Neural crest cell (in vitro differentiated cells): ENCODE measurements at places on chromosomes 2 and 18. TPM values are rescaled to one million over a fixed set of nuclear protein-coding genes. Genes with fewer than 3 reads are reported as not detected.

DNA sequence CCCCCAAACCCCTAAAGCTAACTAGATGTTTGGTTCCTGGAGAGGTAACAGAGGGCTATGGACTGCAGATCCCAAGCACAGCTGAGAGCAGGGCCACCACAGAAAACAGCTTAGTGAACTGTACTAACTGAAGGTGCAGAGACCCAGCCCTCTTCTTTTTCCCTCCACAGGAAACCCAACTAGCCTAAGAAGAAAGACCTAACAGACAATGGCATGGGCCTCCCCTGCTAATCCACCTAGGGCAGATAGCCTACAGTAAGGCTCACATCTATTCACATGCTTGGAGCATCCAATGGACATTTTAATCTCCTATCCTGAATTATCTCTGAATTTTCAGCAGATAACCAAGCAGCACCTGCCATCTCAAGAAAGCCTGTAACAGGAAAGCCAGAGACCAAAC lies 8.8 kb upstream of the FECH start:
- no peaks in the 10 kb centered on the region for H3K27me3 ChIP-seq
- H3K4me3 ChIP-seq, result no peak overlapping the region
- H3K4me1 ChIP-seq, result no peaks in the 10 kb centered on the region
- peaks cover 14% of the 10 kb centered on the region for H3K36me3 ChIP-seq
- DNase-seq, result no peak
- H3K27ac ChIP-seq, result no peak overlapping the region

- DNase-seq, result no peak
- no peaks in the 10 kb centered on the region for H3K4me1 ChIP-seq
- no peaks in the 10 kb centered on the region for H3K36me3 ChIP-seq
- no peak overlapping the region for H3K27ac ChIP-seq
Measured at GRCh38 chr2:102485147-102485785, 12.2 kb downstream of the SLC9A4 start.

GRCh38 chr18:2969695-2970094 lies 43.2 kb downstream of the LPIN2 start:
- no peak for DNase-seq
- no peaks in the 10 kb centered on the region for H3K27me3 ChIP-seq
- H3K27ac ChIP-seq, result no peak overlapping the region
- H3K36me3 ChIP-seq, result peaks cover 2% of the 10 kb centered on the region

DNA sequence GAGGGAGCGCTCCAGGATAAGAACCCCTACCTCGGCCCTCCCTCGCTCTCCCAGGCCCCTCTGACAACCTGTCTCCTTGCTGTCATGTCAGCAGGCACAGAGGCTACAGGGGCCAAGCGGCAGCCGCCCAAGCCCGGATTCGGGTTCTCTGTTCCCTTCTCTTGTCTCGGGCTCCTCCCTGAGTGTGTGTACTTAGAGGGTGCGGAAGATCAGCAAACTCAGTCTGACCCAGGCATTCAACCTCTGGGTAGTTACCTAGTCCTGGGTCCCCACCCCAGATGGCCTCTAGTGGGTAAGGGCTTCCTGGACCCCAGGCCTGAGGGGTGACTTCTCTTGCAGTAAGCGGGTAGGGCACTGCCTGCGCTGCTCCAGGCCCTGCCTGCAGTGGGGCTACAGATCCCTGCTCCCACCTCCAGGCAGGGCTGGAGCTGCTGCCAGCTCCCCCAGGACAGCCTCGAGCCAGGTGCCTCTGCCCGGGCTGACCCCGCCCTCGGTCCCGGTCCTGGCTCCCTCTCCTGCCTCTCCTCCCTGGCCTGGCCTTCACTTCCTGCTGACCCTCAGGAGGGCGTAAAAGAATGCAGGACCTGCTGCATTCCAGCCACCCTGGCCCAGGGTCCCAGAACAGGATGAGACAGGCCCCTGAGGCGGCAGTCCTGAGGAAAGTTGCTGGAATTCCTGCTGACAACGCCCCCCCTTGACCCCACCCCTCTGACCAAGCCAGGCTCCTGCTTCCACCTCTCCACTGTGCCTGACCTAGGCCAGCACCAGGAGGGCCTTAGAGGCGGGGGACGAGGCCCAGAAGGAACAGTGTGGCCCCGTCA lies 22.0 kb downstream of the GPC1 start:
- H3K27me3 ChIP-seq, result peaks cover 13% of the 10 kb centered on the region
- no peaks in the 10 kb centered on the region for H3K36me3 ChIP-seq
- H3K27ac ChIP-seq, result no peak overlapping the region
- no peak for DNase-seq

DNA sequence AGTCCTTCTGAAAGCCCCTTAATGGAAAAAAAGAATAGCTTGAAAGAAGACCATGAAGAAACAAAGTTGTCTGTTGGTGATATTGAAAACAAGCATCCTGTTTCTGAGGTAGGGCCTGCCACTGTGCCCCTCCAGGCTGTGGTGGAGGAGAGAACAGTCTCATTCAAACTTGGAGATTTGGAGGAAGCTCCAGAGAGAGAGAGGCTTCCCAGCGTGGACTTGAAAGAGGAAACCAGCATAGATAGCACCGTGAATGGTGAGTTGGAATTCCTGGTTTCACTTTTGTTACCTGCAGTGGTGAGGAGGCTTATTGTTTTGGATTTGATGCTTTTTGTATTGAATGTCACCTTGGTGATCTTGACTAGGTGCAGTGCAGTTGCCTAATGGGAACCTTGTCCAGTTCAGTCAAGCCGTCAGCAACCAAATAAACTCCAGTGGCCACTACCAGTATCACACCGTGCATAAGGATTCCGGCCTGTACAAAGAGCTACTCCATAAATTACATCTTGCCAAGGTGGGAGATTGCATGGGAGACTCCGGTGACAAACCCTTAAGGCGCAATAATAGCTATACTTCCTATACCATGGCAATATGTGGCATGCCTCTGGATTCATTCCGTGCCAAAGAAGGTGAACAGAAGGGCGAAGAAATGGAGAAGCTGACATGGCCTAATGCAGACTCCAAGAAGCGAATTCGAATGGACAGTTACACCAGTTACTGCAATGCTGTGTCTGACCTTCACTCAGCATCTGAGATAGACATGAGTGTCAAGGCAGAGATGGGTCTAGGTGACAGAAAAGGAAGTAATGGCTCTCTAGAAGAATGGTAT lies 13.3 kb downstream of the SLC20A1 start:
- no peak for DNase-seq
- H3K36me3 ChIP-seq, result peaks cover 42% of the 10 kb centered on the region
- no peak overlapping the region for H3K27ac ChIP-seq
- H3K27me3 ChIP-seq, result no peaks in the 10 kb centered on the region
- H3K4me1 ChIP-seq, result peaks cover 14% of the 10 kb centered on the region

GRCh38 chr2:74438248-74438647 lies 3.5 kb downstream of the RTKN start:
- H3K36me3 ChIP-seq, result peaks cover 9% of the 10 kb centered on the region
- no peak for DNase-seq
- H3K4me3 ChIP-seq, result peak overlapping the region; percentile 94
- peaks cover 50% of the 10 kb centered on the region for H3K4me1 ChIP-seq
- peaks cover 23% of the 10 kb centered on the region for H3K27me3 ChIP-seq
- peak overlapping the region; percentile 95 for H3K27ac ChIP-seq

GRCh38 chr2:219810895-219811294 lies 183.5 kb downstream of the SLC4A3 start:
- H3K36me3 ChIP-seq, result peaks cover 6% of the 10 kb centered on the region
- no peak overlapping the region for H3K4me3 ChIP-seq
- no peaks in the 10 kb centered on the region for H3K27me3 ChIP-seq
- H3K27ac ChIP-seq, result no peak overlapping the region

SERPINB13 gene
- total RNA-seq, result not detected in 2 replicates

GRCh38 chr2:171516793-171517192 lies 5.5 kb upstream of the CYBRD1 start:
- H3K27ac ChIP-seq, result no peak overlapping the region
- H3K4me1 ChIP-seq, result peaks cover 19% of the 10 kb centered on the region
- H3K4me3 ChIP-seq, result no peak overlapping the region
- no peak for DNase-seq
- no peaks in the 10 kb centered on the region for H3K36me3 ChIP-seq

DNA sequence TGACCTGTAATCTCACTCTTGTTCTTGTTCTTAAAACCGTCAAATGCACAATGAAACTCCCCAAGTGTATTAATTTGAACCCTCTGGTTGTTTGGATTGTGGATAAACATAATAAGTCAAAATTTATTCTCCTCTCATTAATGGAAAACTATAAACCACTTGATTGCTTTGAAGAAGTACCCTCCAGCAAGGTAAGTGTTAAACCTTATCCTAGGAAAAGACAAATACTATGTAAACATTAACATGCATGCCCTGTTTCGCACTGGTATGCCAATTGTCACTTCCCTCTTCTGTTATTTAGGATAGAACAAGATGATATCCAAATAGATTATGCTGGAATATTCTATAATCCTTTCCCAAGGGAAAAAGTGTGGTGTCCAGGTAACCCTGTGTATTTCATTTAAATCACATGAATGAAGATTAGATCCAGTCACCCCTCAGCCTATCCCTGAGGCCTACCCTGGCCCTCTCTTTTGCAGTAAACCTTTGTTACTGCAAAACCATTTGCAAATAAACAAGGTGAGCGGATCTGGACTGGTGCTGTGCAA lies 1.3 kb downstream of the ADI1 start:
- H3K4me3 ChIP-seq, result peak overlapping the region; percentile 85
- peaks cover 25% of the 10 kb centered on the region for H3K4me1 ChIP-seq
- no peaks in the 10 kb centered on the region for H3K27me3 ChIP-seq
- no peak for DNase-seq

- DNase-seq, result no peak
Measured at GRCh38 chr2:63369146-63369545, 219.1 kb downstream of the WDPCP start.

GRCh38 chr2:147689220-147689909 lies 155.5 kb upstream of the ACVR2A start:
- no peaks in the 10 kb centered on the region for H3K36me3 ChIP-seq
- no peaks in the 10 kb centered on the region for H3K27me3 ChIP-seq
- H3K4me1 ChIP-seq, result no peaks in the 10 kb centered on the region
- DNase-seq, result no peak

FOXD4L1 gene
- 0.23 and 0.52 TPM in 2 replicates for total RNA-seq

PSMA8 gene
- total RNA-seq, result not detected in 2 replicates

DNA sequence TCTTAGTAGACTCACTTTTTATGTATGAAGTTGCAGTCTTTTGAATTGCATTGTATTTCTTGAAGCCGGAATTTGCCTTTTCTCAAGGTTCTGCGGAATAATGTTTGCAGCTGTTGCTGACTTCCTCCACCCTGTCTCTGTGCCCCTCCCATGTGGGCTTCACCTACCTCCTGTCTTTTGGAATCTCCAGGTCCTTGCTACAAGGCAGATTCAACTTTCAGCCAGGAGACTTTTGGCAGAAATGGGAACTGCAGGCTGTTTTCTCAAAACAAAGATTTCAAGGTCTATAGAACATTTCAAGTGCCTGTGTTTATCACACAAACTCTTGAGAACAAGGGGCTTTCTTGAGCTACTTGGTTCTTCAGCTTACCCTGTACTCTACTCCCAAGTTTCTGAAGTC lies 25.6 kb downstream of the ZNF236 start:
- no peak overlapping the region for H3K4me3 ChIP-seq
- no peaks in the 10 kb centered on the region for H3K4me1 ChIP-seq
- H3K27me3 ChIP-seq, result no peaks in the 10 kb centered on the region
- no peak overlapping the region for H3K27ac ChIP-seq
- DNase-seq, result no peak

GRCh38 chr2:114034742-114035141 lies 144.9 kb downstream of the ACTR3 start:
- no peaks in the 10 kb centered on the region for H3K36me3 ChIP-seq
- DNase-seq, result no peak
- no peaks in the 10 kb centered on the region for H3K27me3 ChIP-seq
- no peak overlapping the region for H3K27ac ChIP-seq

DNA sequence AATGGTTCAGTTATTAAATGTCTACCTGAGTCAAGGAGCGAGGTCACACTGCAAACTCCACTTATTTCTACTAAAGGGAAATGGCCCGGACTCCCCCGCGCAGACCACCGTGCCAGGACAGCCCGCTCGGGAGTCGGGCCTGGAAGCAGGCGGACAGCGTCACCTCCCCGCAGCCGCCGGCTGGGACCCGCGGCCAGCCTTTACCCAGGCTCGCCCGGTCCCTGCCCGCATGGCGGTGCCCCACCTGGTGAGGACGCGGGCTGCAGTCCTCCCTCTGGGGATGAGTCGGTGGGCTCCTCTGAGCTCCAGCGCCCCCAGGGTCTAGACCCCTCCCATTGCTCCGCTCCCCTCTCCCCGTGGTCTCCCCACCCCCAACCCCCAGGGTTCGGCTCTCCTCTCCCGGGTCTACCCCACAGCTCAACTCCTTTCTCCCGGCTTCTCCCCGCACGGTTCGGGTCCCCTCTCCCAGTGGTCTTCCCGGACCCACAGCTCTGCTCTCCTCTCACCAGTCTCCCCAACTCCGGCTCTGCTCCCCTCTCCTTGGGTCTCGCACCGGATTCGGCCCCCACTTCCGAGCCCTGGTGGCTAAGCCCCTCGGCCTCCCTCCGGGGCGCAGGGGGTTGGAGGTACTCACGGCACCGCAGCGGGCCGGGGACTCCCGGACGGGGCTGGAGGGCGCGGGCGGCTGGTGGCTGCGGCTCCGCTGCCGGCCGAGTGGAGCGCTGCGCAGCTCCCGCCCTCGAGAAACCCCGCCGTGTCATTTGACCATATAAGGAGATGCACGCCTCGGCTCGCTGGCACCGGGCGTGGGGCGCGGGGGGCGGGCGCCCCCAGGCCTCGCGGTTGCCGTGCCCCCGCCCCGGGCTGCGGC lies at the start of gene FHL2:
FHL2 (minus strand) TSS at position 716 of the 871 bp plus-strand sequence. CDS start 12,535 bp downstream, outside the sequence.
- H3K36me3 ChIP-seq, result no peaks in the 10 kb centered on the region
- H3K27ac ChIP-seq, result no peak within 1 kb of the TSS
- peak within 1 kb of the TSS; percentile 88 for H3K4me3 ChIP-seq
- peaks cover 30% of the 10 kb centered on the region for H3K27me3 ChIP-seq

DNA sequence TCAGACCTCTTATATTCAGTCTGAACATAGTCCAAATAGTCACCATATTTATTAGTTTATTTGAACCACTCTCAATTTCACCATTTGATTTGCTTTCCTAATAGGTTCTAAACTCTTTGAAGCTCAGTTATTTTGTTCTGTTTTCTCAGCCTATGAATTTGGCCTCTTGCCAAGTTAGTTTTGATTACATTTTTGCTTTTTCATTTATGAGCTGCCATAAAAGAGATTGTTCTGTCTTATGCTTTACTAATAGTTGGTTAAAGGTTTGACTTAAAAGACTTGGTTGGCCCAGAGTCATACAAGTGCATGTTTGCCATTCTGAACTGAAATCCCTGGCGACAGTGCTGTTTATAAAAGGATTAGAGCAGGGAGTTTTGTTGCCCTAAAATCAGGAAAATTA lies 85.9 kb upstream of the RANBP2 start:
- no peak overlapping the region for H3K4me3 ChIP-seq
- H3K4me1 ChIP-seq, result peaks cover 43% of the 10 kb centered on the region
- no peaks in the 10 kb centered on the region for H3K27me3 ChIP-seq
- no peak for DNase-seq
- H3K27ac ChIP-seq, result no peak overlapping the region

AGXT gene
- not detected in 2 replicates for total RNA-seq

DNA sequence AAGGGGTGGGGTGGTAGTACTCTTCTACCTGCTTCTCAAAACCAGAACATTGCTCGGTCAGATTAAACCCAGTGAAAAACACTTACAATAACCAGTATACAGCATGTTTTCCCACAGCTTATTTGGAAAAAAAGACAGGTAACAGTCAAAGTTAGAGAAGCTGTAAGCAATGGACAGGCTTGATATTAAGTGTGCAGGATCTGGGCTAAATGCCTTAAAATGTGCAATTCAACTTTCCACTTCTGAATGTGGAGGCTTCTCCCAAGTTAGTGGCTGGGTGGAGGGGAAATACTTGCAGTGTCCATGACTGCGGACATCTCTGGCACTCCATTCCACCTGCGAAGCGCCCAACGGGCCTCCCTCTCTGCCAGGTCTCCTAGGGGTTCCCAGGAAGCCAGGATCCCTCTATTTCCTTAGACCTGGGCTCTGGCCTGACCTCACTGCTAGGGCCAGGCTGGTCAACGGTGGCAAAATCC lies 5.3 kb downstream of the ZEB2 start:
- H3K27ac ChIP-seq, result peak overlapping the region; percentile 99
- peaks cover 15% of the 10 kb centered on the region for H3K27me3 ChIP-seq
- H3K4me1 ChIP-seq, result peaks cover 58% of the 10 kb centered on the region
- H3K36me3 ChIP-seq, result peaks cover 16% of the 10 kb centered on the region
- peak overlapping the region; percentile 92 for H3K4me3 ChIP-seq
- no peak for DNase-seq

EPG5 gene
- total RNA-seq, result 15.4 and 20.5 TPM in 2 replicates
